IPS-NIHi11 (cell line): ENCODE measurements at places on chromosomes 2 and 18.

- no peak for DNase-seq
Observed at GRCh38 chr2:235592430-235592829, 98.6 kb downstream of the AGAP1 start.

GRCh38 chr2:45300026-45300750 lies 290.9 kb upstream of the SIX2 start:
- DNase-seq, result peak; percentile 29

GRCh38 chr18:55272510-55273243 lies 313.4 kb upstream of the CCDC68 start:
- no peak for DNase-seq

DNA sequence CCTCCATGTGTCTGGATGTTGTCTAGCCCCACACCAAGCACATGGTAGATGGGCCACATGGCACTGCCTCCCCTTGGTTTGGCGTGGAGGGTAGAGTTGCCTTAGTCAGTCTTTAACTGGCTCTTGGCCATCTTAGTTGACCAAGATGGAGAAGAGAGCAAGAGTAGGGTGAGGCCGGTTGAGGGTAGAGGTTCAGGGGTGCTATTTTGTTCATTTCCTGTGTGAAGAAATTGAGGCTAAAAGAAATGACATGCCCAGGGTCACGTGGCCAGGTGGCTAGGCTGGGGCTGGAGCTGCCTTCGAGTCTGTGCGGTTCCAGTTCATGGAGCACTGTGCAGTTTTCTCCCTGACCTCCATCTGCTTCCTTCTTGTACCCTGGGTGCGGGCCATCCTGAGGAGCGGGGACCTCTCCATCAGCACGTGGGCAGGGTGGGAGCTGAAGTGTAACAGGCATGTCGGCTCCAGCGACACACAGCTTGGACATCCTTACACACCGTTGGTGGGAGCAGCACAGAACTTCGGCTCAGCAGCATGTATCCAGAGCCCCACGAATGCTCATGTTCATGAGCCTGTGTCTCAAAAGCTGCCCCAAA lies 213.2 kb downstream of the GBX2 start:
- DNase-seq, result no peak

GRCh38 chr2:175293776-175294175 lies 112.3 kb upstream of the ATP5MC3 start:
- DNase-seq, result no peak

DNA sequence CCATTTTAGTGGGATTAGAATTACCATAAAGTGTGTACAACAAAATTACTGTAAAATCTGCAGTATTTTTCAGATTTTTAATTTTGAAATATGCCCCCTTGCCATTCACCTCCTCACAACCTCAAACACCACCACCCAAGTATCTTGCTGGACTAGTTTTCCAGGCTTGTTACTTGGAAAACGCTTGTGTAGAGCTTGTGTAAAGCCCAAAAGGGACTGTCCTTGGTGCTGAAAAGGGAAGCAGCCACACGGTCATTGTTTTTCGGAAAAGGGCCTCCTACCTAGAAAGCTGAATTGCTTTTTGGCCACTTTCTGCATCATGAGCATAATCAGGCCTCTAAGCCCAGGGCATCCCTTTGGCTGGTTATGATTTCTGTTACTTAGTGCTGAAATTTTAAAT lies 563.4 kb downstream of the LRRTM4 start:
- DNase-seq, result peak; percentile 62

DNA sequence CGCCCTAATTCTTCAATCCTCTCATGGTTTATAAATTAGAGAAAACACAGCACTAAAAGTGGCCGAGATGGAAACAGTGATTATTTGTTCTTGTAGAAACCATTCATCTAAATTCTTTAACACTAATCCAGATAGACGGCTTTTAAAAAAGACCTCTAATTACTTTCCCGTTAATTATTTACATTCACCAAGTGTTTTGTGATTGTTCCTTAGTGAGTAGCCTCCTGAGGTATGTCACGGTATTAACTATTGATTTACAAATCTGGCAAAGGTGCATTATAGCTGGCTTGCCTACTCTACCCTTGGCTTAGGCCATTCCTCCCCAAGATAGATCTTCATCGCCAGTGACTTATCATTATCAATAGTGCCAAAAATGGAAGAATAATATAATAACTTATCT lies 436.4 kb upstream of the ST6GAL2 start:
- no peak for DNase-seq

GRCh38 chr18:49227441-49228165 lies 232.8 kb downstream of the DYM start:
- DNase-seq, result no peak

- no peak for DNase-seq
Observed at GRCh38 chr2:64134813-64135212, 9.4 kb downstream of the PELI1 start.

DNA sequence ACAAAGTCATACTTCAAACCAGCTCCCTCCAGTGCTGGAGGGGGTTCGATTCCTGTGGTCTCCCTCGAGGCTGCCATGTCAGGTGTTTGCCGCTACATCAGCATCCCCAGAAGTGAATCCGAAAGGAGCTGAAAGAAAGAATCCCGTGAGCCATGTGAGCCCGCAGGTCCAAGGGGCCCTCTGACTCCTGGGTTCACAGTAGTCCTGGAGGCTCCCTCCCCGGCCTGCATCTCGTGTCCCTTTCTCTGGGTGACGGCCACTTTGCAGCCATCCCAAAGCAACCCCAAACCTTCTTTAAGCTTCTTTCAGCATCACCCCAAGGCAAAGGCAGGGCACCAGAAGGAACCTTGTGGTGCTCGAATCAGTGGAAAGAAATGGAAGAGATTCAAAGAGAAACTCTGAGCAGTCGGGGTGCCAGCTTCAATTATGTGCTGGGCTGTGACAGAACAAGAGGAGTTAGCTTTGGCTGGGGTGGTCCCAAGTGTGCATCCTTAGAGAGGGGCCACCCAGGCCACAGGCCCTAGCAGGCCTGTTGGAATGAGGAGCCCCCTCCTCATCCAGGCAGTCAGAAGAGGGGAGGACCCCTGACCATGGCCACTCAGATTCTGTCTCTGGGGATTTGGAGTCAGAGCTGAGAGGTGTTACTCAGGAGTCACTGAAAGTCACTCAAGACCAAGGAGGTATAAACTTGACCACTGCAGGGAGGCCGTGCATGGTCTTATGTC lies 59.7 kb downstream of the CIB4 start:
- DNase-seq, result no peak

GRCh38 chr18:3354506-3354905 lies 92.6 kb downstream of the MYL12B start:
- DNase-seq, result no peak

- DNase-seq, result no peak
Observed at GRCh38 chr2:19035238-19035637, 323.2 kb downstream of the OSR1 start.

- peak; percentile 52 for DNase-seq
Observed at GRCh38 chr2:45256867-45257641, 247.8 kb upstream of the SIX2 start.

DNA sequence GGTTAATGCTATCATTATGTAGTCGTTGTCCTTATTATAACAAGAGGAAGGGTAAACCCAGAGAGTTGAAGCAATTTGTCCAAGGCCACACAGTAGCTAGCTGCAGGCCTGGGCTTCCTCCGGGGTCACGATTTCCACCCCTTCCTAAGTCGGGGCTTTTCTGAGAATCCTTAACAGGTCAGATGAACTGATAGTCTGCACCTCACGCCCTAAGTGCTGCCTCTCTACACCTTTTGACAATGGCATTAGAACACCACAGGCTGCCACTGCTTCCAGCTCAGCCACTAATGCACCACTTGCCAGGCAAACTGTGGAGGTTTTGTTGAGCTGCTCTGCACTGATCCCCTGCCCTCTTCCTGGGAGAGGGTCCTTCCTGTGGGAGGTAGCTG lies 37.7 kb downstream of the FOSL2 start:
- DNase-seq, result no peak

GRCh38 chr2:177164584-177165052 lies 48.0 kb upstream of the HNRNPA3 start:
- DNase-seq, result peak; percentile 76

- DNase-seq, result no peak
Observed at GRCh38 chr2:11582612-11582861, 48.7 kb downstream of the GREB1 start.

- no peak for DNase-seq
Observed at GRCh38 chr2:10863837-10864236, 47.9 kb upstream of the KCNF1 start.

DNA sequence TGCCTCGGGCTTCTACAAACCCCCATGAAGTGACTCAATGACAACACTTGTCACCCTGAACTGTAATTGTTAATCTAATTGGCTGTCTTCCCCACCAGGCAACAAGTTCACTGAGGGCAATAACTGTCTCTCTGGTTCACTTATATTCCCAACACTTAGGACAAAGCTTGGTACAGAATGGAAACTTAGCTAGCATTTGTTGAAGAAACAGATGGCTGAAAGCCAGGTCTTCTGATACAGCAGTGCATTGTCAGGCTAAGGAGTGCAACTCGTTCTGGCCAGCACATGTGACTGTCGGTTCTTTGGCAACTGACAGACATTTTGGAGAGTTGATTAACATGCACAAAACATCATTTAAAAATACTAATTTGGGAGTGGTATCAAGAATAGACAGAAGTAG lies 14.6 kb upstream of the DNAJC27 start:
- DNase-seq, result no peak

DNA sequence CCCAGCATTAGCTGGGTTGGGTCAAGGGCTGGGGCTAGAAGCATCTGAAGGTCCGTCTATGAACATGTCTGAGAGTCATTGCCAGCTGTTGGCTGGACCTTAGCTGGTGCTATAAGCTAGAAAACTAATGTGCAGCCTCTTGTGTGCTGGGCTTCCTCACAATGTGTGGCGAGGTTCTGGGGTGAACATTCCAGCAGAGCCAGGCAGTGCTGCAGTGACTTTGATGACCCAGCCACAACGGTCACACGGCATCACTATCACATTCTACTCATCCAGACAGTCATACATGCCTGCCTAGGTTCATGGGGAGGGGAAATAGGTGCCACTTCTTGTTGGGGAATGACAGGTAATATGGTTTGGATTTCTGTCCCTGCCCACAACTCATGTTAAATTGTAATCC lies 260.5 kb downstream of the CYP26B1 start:
- no peak for DNase-seq

GRCh38 chr2:205915130-205915524 lies 170.8 kb downstream of the INO80D start:
- no peak for DNase-seq

DNA sequence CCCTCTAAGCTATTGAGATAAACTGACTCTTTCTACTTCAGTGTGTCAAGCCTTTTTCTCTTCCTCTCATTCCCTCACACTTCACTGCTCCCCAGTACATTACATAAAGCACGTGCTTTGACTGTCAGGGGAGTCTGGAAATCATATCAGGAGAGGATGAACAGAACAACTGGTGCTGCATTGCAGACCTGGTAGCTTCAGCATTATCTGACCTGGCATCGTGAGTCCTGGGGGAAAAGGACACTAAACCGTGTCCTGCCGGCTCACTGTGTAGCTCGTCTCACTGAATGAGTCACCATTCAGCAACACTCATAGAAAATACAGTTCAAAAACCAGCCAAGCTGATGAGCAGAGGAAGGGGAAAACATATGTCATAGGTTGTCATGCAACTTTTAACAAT lies 108.5 kb upstream of the UNC80 start:
- DNase-seq, result no peak

DNA sequence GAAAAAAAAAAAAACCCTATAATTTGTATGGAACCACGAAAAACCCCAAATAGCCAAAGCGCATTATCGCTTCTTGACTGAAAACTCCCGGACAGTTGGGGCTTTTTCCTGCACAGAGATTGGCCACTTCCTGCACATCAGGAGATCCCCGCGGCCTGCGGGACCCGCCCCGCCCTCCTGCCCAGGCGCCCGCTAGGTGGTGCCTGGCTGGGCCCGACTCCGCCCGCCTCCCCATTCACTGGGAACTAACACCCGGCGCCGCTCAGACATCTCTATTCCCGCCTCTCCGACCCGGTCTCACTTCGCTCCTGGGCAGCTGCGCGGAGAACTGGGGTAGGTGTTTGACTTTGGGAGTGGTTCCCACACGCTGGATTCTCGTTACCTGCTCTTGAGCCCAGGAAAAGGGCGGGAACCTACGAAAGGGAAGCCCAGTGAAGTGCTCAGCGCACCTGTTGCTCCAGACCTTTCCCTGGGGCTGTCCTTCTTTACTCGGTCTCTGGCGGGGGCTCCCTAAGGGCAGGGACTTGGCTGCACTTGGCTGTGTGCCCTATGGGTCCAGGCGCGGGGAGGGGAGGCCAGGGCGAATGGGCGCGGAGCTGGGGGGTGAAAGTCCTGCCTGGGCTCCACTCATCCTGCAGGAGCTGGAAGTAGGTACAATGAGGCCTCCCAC lies at the start of gene HMSD:
HMSD (plus strand) TSS at position 234 of the 670 bp plus-strand sequence. CDS start 4,155 bp downstream, outside the sequence.
- peak; percentile 83 for DNase-seq

GRCh38 chr18:31489311-31489710 lies 8.7 kb upstream of the DSG2 start:
- no peak for DNase-seq

GRCh38 chr2:62826141-62826540 lies 120.6 kb downstream of the EHBP1 start:
- DNase-seq, result no peak

- DNase-seq, result no peak
Observed at GRCh38 chr18:37787452-37787851, 221.9 kb upstream of the CELF4 start.

GRCh38 chr2:239396881-239397681 lies 3.7 kb downstream of the HDAC4 start:
- no peak for DNase-seq

DNA sequence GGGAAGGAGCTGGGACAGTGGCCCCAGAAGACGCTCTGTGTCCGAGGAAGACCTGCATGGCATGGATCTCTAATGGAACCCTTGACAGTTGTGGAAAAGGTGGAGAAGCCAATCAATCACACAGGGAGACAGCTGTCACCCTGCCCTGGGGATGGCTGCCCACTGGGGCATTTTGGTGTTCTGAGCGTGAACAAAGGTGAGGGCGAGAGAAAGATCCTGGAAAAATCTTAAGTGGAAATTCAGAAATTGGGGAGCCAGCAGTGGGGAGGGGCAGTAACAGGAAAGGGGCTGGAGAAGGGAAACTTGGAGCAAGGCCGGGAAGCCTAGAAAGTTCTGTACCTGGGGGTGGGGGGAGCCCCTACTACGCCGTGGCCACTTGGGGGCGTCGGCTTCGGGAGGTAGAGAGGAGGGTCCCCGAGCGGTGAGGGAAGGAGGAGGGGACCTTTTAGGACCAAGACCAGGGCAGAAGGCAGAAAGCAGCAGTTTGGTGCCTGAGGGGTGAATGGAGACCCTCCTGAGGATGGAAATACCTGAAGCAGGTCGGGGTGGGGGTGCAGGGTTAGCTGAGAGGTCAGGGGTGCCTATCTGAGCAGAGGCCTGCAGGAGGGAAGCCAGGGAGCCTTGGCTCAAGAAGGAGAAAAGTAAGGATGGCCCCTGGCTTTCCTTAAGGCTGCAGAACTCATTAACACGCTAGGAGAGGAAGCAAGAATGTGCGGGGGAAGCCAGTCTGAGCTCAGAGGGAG lies 30.0 kb downstream of the NGEF start:
- DNase-seq, result peak; percentile 80

GRCh38 chr2:149258531-149258930 lies 71.9 kb upstream of the LYPD6 start:
- DNase-seq, result peak; percentile 14

- DNase-seq, result no peak
Observed at GRCh38 chr2:232492236-232492848, 4.7 kb upstream of the ECEL1 start.
